Stimulated activated CD4-positive, alpha-beta T cell treated with anti-CD3 and anti-CD28 coated beads, TNF-alpha, amount 100 ng/mL, for 48 hours (primary cell): ENCODE measurements at places on chromosomes 1 and 21.

DNA sequence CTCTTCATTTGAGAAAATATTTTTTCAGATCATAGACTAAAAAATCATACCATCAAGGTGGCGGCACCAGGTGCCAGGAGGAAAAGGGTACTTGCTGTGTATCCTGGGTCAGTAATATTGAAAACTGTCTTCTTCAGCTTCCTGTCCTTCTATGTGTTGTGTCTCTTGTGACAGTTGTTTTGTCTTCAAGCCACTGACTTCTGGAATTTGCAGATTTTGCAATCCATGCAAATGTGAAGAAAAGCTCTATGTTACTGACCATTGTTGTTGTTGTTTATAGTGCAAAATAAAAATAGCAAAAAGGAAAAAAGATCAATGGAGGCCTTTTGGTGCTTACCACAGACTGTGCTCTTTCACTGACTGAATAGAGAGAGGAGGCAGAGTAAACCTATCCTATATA is 83.2 kb upstream of the RHOU start:
- DNase-seq = no peak

- no peak for DNase-seq
Observed at GRCh38 chr21:45876381-45877170, 105.0 kb upstream of the COL6A1 start.

GRCh38 chr1:12450756-12451559 is 167.1 kb downstream of the DHRS3 start:
- DNase-seq = no peak

- no peak for DNase-seq
Observed at GRCh38 chr1:111227851-111228747, 586 bp downstream of the CHI3L2 start.

DNA sequence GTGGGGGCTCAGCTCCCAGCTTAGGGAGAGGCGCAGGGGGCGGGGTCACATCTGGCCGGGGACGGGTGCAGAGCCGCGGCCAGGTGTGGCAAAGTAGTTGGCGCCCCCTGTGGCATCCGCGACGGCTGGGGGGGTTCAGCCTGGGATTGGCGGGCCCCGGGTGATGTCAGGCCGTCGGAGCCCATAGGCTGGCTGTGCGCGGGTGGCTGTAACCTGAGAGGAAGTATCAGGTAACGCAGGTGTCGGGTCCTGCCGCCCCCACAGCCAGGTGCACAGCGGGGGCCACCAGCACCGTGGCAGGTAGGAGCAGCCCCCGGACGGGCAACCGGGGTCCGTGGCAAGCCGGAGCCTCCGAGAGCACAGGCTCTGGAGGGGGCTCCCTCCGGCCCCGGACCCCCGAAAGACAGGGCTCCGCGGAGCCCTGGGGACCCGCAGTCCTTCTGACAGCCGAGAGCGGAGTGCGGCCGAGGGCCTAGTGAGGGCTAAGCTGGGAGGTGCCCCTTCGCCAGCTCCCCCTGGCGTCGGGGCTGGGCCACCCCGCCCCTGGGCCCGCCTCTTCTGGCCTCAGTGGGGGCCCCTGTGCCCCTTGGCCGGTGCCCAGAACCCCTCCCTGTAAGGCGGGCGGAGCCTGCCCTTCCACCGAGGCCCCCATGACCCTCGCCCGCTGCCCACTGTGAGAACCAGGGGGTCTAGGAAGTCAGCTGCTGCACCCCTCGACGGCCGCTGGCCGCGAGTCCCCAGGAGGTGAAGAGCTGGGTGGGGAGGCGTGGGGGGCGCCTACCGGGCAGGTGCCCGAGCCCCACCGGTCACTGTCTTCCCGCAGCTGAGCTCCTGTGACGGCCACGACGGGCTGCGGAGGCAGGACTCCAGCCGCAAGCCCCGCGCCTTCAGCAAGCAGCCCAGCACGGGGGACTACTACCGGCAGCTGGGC is 17.9 kb downstream of the TNFRSF25 start:
- no peak for DNase-seq

GRCh38 chr1:88753506-88753905 is 69.4 kb downstream of the PKN2 start:
- DNase-seq = no peak

DNA sequence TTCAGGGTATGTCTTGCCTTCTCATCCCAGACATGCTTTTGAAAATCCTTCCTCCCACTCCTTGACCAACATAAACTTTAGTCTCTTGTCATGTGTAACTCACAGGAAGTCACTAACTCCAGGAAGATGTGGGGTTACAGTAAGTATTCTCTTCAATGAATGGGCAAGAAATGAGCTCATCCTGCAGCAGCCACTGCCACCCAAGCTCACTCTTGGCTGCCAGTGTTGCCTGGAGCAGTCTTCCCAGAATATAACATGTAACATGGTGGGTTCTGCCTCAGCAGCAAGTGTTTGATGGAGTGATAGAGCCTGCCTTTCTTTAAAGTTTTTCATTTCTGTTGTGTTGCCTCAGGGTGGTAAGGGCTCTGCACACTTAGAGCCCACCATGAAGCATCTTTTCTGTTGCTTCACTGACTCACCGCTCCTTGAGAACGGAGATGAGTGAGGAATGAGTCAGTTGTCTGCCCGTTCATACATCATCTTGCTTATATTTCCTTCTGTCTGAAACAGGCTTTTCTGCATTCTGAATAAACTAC is 187.0 kb downstream of the TPR start:
- no peak for DNase-seq

DNA sequence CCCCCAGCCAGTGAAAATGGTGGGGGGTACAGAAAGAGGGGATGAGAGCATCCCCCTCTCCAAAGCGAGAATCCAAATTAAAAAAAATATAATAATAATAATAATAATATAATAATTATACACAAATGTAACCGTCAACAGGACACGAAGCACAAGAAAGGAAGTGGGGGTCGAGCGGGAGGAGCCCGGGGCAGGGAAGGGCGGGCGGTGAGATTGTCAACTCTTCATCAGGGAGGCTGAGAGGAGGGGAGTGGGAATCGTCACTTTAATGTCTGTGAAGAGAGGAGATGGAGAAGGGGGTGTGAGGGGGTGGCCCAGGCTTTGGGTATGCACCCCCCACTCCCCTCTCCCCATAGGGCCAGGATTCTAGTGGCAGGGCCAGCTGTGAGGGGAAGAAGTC is 33.2 kb downstream of the MEF2D start:
- no peak for DNase-seq

- no peak for DNase-seq
Observed at GRCh38 chr1:235317168-235317567, 10.8 kb downstream of the ARID4B start.

DNA sequence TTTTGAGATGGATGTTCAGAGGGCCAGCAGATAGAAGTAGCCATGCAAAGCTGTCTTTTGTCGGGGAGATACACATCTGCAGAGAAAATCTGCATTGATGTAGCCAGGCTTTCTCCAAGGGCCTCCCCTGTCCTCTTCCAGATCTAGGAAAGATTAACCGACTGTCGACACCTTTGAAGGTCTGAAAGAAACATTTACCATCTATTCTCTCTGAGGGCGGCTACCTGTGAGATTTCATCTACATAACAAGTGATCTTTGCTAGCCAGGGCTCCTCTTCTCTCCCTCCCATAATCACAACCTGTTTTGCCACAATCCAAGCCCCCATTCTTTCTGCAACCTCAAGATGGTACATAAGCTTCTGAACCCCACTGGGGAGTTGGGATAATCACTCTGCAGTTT is 193.6 kb downstream of the RGS7 start:
- no peak for DNase-seq

- DNase-seq = no peak
Observed at GRCh38 chr21:26379561-26379960, 193.5 kb downstream of the CYYR1 start.

DNA sequence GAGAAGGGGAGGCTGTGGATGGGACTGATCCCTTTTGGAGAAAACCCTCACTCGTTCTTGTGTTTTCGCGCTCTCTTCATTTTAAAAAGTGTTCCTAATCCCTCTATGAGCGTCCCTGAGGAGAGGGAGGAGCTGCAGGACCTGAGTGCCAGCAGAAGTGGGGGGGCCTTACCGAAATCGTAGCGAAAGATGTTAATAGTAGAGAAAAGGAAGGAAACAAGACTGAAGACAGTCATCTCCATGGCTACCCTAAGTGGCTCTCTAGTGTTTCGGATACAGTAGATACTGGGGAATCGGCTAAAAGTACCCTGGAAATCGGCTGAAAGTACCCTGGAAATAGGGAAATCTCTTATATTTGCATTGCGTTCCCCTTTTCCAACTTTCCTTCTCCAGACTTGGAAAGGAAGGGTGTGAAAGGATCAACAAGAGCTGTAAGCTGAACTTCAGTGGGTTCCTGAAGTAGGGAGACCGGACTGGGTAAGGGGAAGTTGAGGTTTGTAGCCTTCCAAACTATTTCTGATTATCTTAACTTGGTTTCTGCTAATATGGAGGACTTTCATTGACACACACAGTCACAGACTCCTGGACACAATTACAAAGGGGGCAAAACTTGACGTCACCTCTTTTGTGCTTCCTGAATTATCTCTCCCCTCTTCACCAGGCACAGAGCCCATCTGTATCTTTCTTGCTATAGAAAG is 486 bp upstream of the DSTYK start:
- no peak for DNase-seq

GRCh38 chr1:153443486-153443885 is 17.0 kb downstream of the S100A7 start:
- DNase-seq = no peak

GRCh38 chr1:85462931-85463649 is 1.9 kb downstream of the DDAH1 start:
- DNase-seq = no peak

DNA sequence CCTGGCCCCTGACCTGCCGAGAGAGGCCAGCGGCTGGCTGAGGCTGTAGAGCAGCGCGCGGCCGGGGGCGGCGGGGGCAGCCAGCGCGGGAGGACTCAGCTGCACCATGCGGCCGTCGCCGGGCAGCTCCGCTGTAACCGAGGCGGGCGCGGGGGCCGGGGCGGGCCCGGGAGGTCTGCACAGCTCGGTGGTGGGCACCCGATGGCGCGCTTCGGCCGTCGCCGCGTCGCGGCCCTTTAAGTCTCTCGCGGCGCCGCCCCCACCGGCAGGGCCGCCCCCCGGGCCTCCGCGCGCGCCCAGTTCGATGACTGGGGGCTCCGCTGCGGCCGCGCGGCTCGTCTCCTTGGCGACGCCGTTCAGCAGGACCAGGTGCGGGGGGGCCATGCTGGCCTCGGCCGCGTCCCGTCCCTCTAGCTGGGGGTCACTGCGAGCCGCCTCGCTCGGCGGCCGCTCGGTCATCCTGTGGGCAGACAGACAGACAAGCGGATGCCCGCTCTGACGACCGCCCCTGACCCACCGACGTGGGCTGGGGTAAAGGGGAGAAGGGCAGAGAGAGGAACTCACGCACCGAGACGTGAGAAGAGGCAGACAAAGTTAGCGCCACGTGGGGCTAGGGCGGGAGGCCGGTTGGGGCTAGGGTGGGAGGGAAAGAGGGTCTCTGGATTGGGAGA is 6.5 kb downstream of the TAL1 start:
- no peak for DNase-seq

DNA sequence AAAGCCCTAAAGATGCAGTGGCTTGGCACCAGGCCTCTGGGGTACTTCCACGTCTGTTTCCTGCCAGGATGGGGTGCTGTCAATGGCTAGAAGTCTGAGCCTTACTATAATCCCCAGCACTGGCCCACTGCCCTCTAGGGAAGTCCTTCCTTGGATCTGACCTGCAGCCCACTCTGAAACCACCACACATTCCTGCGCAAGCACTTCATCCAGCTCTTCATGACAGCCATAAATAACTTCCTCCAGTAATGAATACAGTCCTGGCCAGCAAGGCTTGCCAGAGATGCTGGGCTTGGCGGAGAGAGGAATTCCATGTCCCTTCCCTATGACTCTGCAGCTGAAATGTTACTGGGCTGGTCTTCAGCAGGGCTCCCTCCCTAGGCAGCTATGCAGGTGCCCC is 32.6 kb downstream of the ALPL start:
- DNase-seq = no peak

DNA sequence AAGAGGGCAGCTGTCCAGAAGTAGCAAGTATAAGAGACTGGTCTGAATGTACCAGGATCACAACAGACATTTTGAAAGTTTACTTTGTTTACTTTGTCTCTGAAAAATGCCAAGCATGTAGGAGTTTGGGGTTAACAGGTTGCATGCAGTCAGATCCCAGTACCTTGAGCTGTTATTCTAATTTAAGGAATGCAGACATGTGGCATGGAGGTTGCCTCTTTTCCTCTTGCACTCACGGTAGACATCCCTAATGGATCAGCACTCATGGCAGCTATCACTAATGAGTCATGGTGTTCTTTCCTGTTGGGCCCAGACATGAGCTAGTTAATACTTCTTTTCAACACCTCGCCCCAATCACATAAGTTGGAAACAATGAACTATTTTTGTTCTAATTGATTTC is 67.3 kb downstream of the GADD45A start:
- no peak for DNase-seq

GRCh38 chr1:234897390-234897749 is 231.3 kb downstream of the TOMM20 start:
- DNase-seq = no peak

DNA sequence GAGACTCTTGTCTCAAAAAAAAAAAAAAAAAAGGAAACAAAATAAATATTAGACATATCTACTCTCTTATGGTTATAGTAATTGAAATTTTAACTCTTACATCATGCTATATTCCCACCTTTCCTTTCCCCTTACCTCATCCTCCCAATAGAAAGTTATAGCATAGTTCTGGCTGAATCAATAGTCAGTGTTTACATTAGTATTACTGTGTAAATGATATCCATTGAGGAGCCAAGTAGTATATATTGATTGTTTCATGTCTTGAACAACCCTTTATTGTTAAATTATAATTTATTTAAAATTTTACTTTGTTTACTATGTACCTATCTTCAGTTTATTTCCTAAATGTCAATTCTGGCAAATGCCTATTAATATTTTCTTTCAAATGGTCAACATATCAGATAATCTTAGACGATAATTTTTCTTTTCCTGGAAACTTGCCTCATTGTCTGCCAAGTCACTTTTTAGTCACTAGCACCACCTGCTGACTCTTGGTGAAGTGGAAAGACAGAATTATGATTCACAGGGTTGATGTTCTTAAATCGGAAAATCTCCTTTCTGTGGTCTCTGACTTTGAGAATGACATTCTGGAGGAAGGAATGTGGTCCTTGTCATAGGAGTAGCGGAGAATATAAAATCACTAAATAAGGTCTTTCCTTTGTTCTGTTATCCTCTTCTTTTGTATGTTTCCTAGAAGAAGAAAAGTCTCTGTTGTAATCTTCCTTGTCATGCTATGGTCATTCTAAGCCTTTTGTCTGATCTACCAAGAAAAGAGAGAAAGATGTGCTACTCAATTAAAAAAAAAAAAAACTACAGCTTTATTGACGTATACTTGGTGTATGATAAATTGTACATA is 8.6 kb downstream of the HJV start:
- DNase-seq = no peak

DNA sequence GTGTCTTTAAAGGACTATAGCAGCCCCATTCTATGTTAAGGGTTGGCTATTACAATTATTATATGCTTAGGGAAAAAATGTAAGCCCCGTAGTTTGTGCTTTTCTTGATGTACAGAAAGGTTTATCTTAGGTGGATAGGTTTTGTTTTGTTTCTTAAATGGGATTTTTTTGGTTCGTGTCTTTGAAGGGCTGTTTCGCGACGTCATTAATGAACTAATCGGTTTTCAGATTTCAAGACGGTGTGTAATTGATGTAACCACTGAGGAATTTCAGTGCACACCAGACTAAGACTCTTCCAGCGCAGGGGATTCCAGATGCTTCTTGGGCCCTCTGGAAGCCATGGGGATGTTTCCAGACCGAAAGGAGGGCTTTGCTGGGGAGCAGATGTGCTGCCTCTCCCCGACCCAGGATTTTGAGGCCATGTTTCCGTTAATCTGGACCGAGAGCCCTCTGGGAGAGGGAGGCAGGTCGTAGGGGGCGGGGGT is 4.8 kb upstream of the SIM2 start:
- DNase-seq = no peak

- DNase-seq = no peak
Observed at GRCh38 chr1:226001088-226001487, 1.9 kb upstream of the SDE2 start.
